ENCODE measurements at places on chromosomes 5 and 9.

- no peak for DNase-seq
Measured at GRCh38 chr5:89371646-89372045, 488.7 kb upstream of the MEF2C start.

- no peak for DNase-seq
Measured at GRCh38 chr5:115337882-115338281, 41.4 kb upstream of the CCDC112 start.

GRCh38 chr5:61505281-61505680 lies 173.2 kb downstream of the ZSWIM6 start:
- DNase-seq, result no peak

DNA sequence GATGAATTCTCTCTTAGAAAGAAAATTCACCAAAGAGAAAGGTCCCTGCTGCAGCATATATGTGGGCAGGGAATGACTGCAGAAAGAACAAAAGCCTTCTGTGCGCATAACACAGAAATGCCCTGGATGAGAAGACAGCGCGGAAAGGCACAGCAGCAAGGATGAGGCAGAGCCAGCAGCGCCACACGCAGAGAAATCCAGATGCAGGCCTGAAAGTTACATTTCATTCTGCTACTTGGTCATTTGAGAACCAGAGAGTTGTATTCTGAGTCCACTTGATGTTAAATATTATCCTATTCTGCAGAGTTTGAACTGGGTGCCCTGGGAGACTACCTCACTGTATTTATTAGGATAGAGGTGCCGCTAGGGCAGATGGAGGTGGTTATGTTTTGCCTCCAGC lies 68.5 kb downstream of the GLDC start:
- no peak for DNase-seq

DNA sequence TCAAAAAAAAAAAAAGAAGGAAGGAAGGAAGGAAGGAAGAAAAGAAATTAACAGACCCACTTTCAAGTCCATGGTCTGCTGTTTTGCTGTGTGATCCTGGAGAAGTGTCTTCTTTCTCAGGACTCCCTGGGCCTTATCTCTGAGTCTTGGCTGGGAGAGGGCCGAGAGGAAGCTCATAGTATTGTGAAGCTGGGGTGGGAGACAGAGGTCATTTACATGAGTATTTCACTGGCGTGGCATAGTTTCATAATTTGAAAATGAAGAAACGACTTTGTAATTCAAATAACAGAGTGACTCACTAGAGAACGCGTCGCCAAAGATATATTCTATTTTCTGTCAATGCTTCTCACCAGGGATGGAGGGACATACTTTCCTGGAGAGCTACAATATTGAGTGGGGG lies 2.4 kb upstream of the C9orf50 start:
- DNase-seq, result no peak

GRCh38 chr5:25458628-25459027 lies 813.9 kb upstream of the CDH10 start:
- no peak for DNase-seq

DNA sequence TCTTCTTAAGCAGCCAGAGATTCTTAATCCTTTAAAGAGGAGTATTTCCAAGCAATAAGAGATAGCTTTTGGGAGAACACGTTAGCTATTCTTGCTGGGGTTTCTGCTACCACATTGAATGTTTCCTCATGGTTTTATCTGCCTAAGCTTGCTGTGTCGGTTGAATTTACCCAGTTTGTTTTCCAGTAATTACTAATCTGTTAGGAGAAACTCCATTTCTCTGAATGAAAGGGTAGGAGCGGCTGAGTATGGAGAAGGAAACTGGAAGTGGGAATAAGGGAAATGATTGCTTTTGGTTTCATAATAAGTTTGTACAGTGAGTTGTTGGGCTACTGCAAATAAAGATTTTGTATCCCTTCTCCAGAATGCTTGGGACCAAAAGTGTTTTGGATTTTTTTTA lies 1.2 kb downstream of the JAK2 start:
- DNase-seq, result no peak

DNA sequence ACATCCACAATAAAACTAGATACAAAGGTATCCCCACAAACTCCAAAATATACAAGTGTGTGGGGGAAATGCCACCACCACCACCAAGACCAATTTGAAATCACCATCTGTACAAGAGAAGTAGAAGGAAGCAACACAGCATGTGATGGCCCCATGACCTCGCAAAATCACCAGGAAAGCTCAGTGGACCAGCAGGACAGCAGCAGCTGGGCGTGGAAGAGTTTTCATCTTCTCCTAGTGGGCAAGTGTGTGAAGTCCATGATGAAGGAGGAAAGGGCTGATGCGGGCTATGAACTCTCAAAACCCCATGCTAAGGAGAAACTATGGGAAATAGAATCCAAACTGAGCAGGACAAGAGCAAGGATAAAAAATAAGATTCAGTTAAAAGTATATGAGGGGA lies 58.1 kb downstream of the GOLPH3 start:
- DNase-seq, result no peak

DNA sequence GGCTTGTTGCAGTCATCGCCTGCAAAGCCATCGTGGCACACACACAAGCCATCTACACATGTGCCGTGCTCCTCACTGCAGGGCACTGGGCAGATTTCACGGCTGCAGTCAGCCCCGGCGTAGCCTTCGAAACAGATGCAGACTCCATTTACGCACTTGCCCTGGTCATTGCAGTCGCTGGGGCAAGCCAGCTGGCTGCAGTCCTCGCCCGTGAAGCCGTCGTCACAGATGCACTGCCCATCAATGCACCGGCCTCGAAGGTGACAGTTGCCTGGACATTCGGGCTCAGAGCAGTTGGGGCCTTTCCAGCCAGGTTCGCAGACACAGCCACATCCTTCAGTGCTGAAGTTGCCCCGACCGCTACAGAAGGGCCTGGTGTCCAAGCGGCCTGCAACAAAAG lies 31.1 kb downstream of the TNC start:
- DNase-seq, result no peak

- no peak for DNase-seq
Measured at GRCh38 chr5:68565427-68565826, 349.9 kb downstream of the PIK3R1 start.

- no peak for DNase-seq
Measured at GRCh38 chr9:77879437-77879943, 152.1 kb downstream of the GNAQ start.

DNA sequence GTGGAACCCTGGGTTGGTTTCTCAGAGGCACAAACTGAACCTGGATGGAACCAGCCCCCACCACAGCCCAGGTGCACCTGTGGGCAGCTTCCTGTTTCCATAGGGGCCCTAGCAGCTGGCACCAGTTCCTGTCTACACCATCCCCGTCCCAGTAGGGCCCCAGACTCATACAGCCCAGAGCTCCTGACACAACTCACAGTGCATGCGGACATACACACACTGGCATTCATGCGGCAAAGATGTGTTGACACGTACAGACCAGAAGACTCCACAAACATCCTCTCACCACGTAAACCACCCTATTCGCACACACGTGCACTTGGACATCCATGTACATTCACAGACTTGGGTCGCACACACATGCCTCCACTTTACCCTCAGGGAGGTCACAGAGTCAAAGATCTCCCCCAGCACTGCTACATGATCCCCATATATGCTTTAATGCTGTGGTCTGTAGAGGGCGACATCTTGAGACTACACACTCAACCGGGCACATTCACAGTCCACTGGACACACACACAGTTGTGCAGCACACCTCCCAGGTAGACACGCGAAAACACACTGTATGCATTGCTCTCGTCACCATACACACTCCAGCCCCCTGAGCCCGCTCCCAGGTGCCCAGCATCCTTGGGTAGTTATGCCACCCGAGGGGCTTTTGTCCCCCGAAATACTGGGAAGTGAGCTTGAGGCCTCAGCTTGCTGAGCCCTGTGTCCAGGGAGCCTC lies 22.4 kb downstream of the CXXC5 start:
- no peak for DNase-seq

DNA sequence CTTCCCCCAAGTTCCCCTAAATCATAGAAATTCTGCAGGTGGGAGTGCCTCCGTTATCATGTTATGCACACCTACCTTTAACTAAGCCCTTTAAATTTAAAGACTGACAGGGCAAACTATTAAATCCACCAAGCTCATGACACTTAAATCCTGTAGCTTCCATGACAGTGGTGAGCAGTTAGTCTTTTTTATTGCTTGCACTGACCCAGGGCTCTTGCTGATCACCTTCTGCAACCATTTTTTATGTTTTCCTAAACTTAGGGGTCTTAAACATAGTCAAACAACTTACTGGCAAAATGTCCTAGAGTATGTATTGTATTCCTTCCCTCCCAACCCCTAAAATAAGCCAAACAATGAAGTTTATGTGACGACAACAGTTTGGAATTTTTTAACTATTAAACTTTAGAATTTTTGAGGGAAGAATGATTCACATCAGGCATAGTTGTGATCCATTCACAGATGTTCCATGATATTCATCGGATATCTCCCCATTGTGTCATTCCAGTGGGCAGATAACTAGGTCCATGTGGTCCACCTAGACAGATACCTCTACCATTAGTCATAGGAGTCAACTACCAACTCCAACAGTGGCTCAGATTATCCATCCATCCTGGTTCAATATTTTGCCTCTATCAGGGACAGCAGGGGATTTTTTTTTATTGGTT lies 283.1 kb downstream of the ADAMTS6 start:
- DNase-seq, result no peak

DNA sequence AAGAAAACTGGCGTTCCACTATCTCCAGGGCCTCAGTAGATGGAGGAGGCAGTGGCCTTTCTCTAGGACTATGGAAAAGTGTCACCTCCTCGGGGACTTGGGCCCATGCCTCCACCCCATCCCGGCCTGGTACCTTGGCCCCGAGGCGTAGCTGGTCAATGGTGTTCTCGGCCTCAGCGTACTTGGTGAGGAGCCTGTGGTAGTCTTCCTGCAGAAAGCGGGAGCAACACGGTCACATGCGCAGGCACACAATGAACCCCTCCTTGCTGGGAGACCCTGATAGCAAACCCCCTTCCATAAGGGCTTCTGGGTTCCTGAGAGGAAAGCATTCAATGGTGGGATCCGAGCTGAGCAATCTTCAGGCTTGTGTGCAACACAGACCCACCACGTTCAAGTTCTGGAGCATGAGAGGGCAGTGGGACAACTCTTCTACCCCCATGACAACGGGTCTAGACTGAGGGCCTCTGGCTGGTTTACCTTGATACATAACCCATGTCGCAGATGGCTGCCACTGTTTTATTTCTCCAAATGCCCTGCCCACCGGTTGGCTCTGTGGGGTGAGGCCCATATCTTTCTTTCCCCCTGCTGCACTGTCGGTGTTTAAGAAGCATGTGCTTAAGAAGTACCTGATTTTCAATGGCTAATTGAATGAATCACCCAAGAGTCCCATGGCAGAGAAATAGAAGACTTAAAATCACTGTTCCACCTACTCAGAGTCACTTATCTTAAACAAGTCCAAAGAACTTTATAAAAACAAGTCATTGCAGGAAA lies 13.6 kb downstream of the AKNA start:
- no peak for DNase-seq

DNA sequence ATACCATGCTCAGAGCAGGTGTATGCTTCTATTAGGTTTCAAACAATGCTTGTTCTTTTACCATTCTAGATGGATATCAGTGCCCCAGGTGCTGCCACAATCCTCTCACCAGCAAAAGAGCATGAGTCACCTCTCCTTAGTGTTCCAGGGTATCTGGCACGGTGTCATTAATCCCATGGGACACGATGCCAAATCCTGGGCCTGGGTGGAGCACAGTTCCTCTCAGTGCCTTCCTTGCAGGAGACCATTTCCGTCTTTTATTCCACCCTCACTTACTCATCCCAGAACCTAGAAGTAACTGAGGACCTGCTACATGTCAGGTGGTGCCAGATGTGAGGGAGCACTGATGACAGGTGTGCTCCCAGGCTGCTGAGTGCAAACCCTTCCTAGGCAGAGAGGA lies 1.3 kb upstream of the OR13J1 start:
- no peak for DNase-seq

DNA sequence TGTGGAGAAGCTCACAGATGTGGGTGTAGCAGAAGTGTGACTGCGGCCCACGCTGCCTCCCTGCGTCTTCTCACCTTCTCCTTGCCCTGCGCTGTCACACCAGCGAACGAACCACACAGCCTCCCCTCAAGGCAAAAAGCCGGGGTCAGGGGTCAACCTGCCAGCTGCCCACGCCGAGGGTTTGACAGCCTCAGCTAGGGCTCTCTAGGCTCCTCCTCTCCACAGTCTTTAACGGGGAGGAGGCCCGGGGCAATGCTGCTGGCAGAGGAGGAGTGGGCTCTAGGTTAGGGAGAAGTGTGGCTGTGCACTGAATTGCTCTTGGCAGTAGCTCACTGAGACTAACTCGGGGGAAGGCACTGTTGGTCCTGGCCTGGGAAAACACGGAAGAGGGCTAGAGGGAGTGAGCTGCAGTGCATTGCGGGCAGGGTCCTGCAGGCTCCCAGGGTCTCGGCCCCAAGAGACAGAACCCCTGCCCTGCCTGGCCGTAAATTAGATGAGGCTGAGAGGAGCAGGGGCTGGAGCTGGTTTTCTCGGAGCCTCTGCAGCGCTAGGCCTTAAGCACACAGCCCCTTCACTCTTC lies 4.2 kb upstream of the TRIM52 start:
- DNase-seq, result no peak

GRCh38 chr9:135000647-135001245 lies 83.0 kb upstream of the FCN1 start:
- no peak for DNase-seq

- DNase-seq, result no peak
Measured at GRCh38 chr9:119177196-119177595, 192.0 kb downstream of the BRINP1 start.

- DNase-seq, result no peak
Measured at GRCh38 chr9:134916161-134916665, 1.5 kb downstream of the FCN1 start.

DNA sequence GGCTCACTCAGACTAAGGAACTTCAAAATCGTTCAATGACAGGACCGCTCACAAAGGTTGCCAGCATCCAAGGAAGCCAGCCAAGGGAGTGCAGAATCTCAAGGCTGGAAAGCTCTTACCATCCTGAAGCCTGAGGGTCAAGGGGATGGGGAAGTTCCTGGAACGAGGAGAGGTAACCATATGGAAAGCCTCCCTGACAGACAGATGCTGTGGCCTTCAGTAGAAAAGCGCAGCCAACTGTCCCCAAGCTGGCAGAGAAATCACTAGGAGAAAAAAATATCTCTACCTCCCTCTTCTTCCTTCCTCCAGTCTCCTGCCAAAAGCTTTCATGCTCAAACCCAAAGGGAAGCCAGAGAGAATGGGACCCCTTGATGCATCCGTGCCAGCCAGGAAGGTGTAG lies 90.5 kb upstream of the RANBP3L start:
- no peak for DNase-seq

GRCh38 chr9:97109194-97109811 lies 70.4 kb upstream of the CTSV start:
- DNase-seq, result peak; percentile 19

DNA sequence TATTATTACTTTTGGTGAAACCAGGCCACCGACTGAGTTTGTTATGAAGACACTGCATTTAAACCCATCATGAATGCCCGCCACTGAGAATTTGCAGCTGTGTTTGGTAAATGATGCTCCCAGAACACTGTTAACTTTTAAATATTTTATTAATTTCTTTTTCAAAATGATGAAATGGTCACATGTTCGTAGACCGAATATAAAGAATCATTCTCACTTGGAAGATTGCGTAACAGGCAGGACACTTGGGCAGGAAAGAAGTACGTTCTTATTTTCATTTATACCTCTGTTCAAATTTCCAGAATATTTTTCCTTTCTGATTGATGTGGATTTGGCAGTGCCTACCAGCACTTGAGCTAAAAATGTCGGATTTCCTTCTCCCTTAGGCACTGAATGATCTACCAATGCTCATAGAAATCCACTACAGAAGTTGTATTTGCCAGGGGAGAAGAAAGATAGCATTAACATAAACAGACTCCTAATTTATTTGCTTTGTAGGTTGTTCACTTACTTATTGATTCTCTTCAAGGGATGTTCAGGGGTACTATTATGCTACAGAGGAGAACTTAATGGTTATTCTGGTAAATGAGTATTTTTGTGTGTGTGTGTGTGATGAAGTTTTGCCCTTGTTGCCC lies 13.8 kb downstream of the CYFIP2 start:
- no peak for DNase-seq

Measured in stimulated activated CD4-positive, alpha-beta T cell treated with anti-CD3 and anti-CD28 coated beads, Interleukin-12 subunit alpha, Interleukin-12 subunit beta, amount 100 ng/mL, for 24 hours (primary cell).